Stimulated activated CD4-positive, alpha-beta T cell treated with anti-CD3 and anti-CD28 coated beads, Interleukin-1b, Interleukin-23, amount 100 ng/mL, for 4 hours (primary cell): ENCODE measurements at places on chromosomes 16 and 17.

DNA sequence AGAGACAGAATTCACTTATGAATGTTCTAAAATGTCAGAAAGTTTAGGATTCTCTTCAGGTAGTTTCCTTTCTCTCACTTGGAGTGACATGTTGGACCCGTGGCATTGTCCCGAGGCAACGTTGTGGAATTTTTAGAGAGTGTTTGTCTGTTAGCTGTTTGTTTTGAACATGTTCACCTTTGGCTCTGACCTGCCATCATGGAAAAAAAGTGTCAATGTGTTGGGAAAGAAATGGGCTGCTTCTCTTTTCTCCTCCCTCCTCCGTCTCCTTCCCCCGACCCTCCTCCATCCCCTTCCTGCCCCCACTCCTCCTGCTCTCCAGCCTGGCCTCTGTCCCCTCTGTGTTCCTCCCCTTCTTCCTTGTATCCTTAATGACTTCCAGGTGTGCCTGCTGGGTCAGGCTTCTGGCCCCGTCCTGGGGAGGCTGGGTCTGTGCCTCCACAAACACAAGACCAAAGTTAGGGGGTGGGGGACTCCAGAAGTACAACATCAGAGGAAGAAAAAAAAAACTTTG lies 463.1 kb downstream of the MAF start:
- no peak for DNase-seq

DNA sequence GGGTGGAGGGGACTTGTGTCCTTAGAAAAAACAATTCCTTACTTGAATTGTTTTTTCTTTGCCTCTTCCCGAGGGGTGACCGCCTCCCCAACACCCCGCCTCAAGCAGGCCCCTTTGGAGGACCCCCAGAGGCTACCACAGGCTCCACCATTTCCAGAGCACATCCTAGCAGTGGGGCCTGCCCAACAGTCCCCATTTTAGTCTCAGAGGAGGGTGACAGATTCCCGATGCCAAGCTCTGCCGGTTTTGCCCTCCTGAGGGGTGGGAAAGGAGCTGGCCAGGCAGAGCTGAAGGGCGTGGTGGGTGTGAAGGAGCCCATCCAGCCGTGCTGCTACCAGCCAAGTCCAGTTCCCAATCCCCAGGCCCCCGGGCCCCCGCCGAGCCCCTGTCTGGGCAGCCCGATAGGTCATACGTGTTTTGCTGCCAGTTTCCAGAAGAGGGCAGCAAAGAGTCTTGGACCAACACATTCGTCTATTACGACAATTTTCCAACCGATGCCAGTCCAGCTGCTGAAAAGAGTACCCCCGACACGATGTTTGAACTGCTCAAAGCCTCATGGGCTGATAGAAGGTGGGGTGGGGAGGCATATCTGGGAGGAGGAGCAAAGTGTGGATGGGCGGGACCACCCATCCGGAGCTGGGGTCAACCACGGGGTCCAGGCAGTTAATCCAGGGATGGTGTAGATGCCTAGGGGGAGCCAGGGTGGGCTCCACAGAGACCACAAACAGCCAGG lies 18.8 kb upstream of the GAA start:
- DNase-seq, result peak; percentile 53

- DNase-seq, result no peak
Observed at GRCh38 chr17:72488555-72489271, 367.9 kb downstream of the SOX9 start.

DNA sequence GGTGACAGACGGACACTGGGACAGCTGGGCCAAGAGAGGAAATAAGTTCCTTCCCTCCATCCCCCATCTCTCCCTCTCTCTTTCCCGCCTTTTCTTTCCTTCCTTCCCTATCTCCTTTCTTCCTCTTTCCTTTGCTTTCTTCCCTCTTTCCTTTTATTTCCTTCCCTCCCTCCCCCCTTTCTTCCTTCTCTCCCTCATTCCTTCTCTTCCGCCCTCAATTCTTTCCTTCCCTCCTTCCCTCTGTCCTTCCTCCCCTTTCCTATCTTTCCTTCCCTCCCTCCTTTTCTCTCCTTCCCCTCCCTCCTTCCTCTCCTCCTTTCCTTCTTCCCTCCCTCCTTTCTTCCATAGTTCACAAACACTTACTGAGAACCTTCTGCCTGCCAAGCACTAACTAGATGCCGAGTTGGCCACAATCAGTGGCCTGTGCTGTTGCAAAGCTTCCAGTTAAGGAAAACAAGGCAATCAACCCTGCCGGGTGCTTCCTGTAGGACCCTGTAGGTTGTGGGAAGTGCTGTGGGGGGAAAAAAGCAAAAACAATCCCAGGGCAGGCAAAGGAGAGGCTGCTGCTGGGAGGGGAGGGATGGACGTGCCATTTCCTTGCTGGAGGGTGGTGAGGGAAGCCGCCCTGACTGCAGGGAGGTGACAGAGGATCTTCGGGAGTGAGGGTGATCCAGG lies 31.7 kb downstream of the ABCC6 start:
- DNase-seq, result no peak

DNA sequence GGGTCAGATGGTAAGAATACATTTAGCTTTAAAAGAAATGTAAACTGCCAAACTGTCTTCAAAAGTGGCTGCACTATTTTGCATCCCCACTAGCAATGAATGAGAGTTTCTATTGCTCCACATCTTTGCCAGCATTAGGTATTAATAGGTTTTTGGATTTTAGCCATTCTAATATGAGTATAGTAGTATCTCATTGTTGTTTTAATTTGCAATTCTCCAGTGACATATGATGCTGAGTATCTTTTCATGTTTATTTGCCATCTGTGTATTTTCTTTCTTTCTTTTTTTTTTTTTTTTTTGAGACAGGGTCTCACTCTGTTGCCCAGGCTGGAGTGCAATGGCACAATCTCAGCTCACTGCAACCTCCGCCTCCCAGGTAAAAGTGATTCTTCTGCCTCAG lies 24.3 kb upstream of the MARCHF10 start:
- no peak for DNase-seq

DNA sequence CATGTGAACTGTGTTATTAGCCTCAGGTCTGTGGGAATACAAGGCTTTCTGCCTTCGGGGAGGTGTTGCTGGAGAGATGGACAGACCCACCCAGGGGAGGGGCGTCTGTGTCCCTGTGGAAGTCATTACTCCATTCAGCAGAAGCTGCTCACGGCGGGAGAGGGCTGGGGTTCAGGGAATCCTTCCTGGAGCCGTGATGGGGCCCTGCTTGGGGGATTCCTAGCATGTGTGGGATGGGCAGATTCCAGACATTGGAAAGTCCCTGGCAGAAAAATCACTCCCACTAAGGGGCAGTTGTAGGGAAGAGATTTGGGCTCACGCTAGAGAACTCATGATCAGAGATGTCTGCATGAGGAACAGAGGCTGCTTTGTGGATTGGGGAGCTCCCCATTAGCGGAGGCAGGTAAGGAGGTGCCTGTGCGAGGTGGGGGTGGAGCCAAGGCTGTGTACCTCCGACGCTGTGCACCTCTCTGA lies 56.3 kb upstream of the IL34 start:
- no peak for DNase-seq

DNA sequence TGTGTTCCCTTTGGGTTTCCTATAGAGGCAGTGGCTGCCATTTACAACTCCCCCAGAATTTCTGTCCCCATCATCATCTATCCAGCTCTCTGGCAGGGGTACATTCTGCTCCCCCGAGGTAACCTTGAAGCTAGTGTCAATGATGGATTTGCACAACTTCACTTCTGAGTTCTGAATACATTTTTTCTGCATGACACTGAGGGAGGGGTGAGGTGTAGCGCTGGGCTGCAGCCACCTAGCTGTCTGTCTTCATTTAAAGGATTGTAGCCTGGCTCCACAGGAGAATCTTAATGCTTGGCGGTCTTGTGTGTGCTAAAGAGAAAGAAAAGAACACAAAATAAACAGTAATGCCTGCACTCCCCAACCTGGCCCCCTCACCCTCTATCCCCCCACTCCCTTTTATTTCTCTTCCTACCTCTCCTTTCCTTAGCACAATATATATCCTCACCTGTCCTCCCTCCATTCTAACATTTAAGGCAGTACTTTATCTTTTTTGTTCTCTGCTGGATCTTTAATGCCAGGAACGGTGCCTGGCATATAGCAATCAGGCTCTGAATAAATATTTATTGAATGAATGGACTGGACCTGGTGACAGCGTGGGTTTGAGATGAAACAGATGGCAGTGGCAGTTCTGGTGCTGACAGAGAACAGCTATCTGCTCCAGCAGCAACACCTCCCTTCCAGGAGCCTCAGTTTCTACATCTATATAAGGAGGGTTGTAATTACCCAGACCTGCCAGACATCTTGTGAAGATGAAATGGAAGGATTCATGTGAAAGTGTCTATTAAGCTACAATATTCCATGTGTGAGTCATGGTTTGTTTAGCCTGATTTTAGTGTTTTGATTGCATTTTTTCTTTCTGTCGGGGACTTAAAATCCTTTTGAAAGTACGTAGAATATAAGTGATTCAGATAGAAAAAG lies 163.5 kb upstream of the CDH11 start:
- no peak for DNase-seq

GRCh38 chr16:22366371-22366770 lies 8.0 kb downstream of the CDR2 start:
- no peak for DNase-seq

DNA sequence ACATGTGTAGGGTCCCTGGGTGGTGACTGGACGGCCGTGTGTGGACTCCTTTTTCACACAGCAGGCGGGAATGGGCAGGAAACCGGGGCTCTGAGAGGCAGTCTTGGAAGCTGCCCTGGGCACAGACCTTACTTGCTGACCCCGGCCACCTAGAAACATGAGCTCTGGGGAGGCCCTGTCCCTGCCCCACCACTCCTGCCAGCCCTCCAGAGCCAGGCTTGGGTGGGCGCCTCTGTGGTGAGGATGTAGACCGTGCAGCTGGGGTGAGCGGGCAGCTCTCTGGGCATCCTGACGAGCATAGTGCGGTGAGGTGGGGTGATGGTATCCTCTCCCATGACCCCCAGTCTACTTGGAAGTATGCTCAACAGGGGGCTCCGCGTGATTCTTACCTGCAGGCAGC lies 121.3 kb downstream of the RAB11FIP4 start:
- no peak for DNase-seq

GRCh38 chr16:84940670-84941551 lies 70.4 kb downstream of the ZDHHC7 start:
- no peak for DNase-seq

DNA sequence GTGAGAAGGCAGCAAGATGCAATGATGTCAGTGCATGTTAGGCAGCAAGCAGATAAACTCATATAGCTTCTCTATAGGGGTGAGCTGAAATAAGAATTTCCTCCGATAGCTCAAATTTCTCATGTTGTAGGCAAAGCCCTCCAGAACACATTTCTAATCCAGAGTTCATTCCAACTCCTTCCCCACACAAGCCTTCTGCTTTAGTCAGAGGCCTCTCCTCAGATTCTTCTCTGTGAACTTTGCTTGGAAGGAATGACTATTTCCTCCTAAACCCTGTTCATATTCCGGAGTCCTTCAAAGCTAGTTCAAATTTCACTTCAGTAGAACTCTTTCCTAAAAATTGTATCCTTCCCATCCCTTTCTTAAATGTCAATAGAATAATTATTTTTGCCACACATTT lies 144.8 kb downstream of the KCNJ2 start:
- no peak for DNase-seq

GRCh38 chr16:89360760-89361435 lies 129.5 kb downstream of the ANKRD11 start:
- DNase-seq, result peak; percentile 53

DNA sequence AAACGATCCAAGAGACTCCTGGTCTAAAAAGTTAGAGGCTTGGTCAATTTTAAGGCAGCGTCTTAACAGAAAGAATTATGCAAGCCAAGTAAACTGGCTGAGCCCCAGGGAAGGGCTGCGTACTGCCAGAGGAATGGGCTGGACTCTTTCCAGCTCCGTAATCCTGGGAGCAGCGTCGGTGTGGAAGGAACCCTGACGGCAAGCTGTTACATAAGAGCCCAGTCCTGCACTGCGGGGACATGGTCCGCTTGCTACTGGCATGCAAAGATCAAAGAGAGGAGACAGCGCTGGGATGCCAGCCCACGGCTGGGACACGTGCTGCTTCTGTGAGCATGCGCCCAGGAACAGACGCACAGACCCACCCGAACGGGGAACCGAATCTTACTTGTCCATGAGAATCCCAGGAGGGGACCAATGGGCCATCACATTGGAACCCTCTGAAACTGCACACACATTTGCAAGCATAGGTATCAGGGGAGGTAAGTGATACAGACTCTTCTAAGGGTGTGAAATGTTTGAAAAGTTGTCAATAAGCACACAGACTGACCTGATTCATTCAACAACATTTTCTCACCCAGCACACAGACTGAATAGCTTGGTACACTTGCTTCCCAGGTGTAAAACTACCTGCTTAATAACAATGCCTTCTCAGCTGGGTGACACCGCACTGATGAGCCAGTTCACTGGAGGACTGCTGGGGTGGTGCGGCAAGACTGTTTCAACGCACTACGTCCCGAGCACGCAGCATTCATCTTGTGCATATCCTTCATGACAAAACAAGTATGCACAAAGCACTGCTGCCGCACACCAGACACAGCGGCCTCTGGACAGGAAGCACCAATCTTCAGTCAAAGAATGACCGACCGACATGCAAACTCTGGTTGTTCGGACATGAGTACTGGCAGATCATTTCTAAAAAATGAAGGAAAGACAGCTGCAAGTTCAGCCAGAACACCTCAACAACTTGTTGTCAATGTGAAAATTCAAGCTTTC lies 94.9 kb downstream of the ANKRD11 start:
- no peak for DNase-seq

DNA sequence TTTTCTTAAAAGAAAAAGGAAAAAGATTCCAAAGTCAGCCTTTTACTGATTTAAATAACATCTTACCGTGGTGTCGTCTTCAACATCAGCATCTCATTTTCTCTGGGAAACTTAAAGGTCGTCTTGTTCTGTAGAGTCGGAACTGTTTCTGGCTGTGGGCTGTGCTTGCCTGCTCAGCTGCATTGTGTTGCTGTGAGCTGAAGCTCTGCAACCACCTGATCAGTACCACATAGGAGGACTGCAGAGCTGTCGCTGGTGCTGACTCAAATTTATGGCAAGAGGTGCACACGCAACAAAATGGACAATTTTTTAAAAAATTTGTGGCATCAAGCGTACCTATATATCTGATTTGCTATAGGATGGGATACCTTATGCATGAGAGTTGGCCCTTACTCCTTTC lies at the start of gene OMG:
Gene OMG (minus strand): TSS at position 150 of the 400 bp plus-strand sequence. CDS start 908 bp downstream, outside the sequence.
- no peak for DNase-seq

- DNase-seq, result no peak
Observed at GRCh38 chr17:61495161-61495857, 43.1 kb downstream of the TBX4 start.

DNA sequence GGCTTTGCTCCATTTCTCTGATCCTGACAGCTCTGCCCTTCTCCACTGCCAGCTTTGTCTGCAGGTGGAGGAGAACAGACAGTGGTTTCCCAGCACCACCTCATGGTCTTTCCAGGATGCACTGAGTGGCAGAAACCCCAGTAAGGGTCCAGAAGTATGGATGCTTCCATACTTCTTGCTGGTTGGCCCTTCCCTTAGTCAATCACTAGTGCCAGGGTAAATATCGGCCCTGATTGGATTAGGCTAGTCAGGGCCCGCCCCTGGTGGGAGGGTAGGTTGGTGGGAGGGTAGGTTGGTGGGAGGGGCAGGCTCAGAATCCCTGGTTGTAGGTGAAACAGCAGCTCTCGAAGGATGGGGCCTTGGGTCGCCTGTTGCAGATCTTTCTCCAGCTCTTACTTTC lies 10.2 kb downstream of the RNF213 start:
- no peak for DNase-seq
